Stimulated activated CD8-positive, alpha-beta memory T cell treated with anti-CD3 and anti-CD28 coated beads, Interleukin-12 subunit alpha, Interleukin-12 subunit beta, amount 100 ng/mL, for 4 hours (primary cell): ENCODE measurements at places on chromosomes 6 and 20.

GRCh38 chr6:12886961-12887775 is 170.6 kb downstream of the PHACTR1 start:
- DNase-seq = no peak

GRCh38 chr6:54586251-54586650 is 260.3 kb upstream of the FAM83B start:
- DNase-seq = no peak

GRCh38 chr6:54238396-54238795 is 69.8 kb upstream of the TINAG start:
- no peak for DNase-seq

GRCh38 chr6:90790696-90791095 is 203.8 kb upstream of the MAP3K7 start:
- no peak for DNase-seq

- no peak for DNase-seq
Measured at GRCh38 chr6:19587238-19587942, 249.8 kb upstream of the ID4 start.

DNA sequence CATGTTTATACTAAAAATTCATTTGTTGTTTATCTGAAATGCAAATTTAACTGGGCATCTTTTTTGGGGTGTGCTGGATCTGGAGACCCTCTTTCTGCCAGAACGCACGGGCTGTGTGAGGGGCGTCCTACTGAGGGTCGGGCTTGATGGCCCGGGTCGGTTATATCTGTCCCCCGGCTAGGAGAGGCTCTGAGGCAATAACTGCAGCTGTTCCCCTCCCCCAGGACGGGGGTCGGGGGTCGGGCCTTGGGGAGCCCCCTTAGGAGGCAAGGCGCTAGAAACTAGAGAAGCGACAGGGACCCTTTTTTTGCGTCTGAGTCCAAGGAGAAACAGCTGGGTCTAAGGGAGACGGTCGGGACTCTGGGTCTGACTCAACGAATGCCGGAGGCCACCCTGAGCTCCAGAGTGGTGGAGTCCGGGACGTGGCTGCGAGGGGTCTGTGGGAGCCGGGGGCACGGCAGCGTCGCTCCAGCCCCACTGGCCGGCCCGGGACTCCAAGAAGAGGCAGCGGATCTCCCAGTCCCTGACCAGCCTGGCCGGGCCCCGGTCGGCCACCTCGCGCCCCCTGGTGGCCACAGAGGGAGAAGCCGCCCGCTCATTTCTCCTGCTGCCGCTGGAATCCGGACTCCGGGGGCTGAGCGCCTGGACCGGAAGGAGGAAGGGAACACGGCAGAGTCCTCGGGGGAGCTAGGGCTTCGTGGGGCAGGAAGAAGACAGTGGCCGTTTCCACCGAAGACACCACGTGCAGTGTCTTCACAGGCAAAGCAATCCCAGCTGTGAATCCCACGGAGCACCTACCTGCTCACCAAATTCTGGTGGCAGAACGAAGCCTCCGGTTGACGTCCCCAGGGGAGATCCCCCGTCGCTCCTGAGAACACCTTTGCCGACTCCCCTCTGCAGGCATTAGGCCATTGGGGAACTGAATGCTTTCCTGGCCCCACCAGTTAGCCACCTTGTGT is 24.0 kb upstream of the SCML4 start:
- DNase-seq = peak; percentile 63

DNA sequence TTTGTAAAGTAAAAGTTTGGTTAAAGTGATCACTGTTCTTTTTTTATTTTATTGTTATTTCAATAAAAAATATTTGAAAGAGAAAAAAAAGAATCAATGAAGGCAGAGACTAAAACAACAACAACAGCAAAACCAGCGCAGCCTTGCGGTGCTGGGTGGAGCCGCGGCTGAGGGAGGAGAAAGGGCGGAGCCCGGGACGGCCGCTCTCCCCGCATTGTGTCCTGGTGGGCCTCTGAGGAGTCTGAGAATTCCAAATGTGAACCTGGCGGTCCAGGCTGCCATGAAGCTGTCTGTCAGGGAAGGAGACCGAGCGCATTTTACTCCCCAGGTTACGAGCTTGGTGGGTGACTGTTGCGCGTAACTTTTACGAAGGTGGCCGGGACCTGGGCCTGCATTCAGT is 43.2 kb downstream of the TMEM242 start:
- no peak for DNase-seq

GRCh38 chr6:136037242-136037875 is 185.9 kb downstream of the PDE7B start:
- DNase-seq = no peak

- DNase-seq = no peak
Measured at GRCh38 chr20:15854911-15855310, 718.3 kb downstream of the KIF16B start.

GRCh38 chr6:53130569-53131290 is 17.9 kb downstream of the GCM1 start:
- no peak for DNase-seq

- DNase-seq = no peak
Measured at GRCh38 chr6:22838345-22838744, 269.0 kb downstream of the HDGFL1 start.
